RPMI7951 (cell line): ENCODE measurements at places on chromosomes 1 and 21. TPM values are rescaled to one million over a fixed set of nuclear protein-coding genes. Genes with fewer than 3 reads are reported as not detected.

- DNase-seq, result no peak
Measured at GRCh38 chr1:151213560-151213959, 15.2 kb downstream of the PIP5K1A start.

GRCh38 chr1:244010191-244010590 lies 40.9 kb upstream of the ZBTB18 start:
- DNase-seq, result no peak

DNA sequence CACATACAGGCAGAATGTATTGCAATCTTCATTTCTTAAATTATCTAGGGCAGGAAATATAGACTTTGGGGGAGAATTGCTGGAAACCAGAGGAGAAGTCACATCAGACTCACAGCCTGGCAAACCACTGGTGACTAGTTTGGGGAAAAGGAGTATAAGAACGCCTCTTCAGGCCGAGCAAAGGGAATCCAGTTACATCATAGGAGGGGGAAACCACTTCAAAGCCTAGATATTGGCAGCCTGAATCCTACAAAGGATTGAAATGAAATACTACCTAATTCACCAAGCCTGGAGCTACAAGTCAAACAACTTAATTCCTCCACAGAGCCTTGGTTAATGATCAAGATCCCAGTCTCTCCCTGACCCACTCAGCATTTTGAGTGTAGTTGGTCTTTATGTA lies 121.7 kb downstream of the SLC30A10 start:
- peak; percentile 77 for DNase-seq

- no peak for DNase-seq
Measured at GRCh38 chr21:14116080-14116481, 94.7 kb downstream of the LIPI start.

DNA sequence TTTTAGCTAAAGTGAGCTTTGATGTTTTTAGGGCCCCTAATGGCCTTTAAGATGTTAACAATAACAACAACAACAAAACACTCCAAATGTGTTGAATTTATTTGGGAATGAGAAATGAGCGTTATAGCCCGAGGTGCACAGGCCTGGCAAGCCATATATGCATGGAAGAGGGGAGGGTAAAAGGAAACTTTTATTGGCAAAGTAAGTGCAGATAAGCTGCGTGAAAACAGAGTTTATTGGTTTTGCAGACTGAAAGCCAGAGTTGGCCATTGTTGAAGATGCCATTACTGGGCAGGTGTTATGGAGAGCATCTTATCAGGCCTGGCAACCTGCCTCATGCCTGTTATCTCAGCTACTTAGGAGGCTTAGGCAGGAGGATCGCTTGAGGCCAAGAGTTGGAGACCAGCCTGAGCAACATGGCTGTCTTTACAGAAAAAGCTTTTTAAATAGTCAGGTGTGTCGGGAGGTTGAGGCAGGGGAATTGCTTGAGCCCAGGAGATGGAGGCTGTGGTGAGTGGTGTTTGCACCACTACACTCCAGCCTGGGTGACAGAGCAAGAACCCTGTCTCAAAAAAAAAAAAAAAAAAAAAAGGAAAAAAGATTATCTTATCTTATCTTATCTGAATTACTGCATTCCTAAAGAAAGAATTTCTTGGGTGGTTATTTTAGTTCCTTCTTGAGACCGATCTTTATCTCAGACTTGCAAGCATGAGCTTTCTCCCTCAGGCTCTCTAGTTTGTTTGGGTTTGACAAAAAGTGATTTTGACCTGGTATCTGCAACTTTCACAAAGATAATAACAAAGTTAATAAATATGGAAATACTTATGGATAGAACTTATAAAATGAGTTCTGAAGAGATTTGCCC lies 1.7 kb downstream of the PATJ start:
- DNase-seq, result peak; percentile 36

- DNase-seq, result peak; percentile 10
Measured at GRCh38 chr21:41325138-41325912, 8.7 kb downstream of the FAM3B start.

- DNase-seq, result no peak
Measured at GRCh38 chr1:67753776-67754525, 69.0 kb downstream of the GADD45A start.

DNA sequence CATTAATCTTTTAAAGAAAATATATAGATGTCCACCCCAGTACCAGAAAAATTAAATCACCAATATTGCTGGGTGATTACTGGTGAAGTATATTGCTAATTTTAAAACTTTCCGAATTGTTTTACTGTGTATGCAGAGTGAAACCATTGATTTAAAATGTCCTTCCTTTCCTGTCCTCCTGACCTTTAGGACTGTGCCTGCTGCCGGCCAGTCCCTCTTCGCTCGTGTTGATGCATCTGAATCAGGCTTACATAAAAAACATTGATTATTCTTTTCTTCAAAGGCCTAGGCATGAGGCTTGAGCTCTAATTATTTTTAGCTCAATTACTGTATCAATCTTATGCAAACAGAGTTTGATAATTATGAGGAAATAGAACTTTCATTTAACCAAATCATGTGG lies 1128.1 kb downstream of the BRINP3 start:
- DNase-seq, result no peak

DNA sequence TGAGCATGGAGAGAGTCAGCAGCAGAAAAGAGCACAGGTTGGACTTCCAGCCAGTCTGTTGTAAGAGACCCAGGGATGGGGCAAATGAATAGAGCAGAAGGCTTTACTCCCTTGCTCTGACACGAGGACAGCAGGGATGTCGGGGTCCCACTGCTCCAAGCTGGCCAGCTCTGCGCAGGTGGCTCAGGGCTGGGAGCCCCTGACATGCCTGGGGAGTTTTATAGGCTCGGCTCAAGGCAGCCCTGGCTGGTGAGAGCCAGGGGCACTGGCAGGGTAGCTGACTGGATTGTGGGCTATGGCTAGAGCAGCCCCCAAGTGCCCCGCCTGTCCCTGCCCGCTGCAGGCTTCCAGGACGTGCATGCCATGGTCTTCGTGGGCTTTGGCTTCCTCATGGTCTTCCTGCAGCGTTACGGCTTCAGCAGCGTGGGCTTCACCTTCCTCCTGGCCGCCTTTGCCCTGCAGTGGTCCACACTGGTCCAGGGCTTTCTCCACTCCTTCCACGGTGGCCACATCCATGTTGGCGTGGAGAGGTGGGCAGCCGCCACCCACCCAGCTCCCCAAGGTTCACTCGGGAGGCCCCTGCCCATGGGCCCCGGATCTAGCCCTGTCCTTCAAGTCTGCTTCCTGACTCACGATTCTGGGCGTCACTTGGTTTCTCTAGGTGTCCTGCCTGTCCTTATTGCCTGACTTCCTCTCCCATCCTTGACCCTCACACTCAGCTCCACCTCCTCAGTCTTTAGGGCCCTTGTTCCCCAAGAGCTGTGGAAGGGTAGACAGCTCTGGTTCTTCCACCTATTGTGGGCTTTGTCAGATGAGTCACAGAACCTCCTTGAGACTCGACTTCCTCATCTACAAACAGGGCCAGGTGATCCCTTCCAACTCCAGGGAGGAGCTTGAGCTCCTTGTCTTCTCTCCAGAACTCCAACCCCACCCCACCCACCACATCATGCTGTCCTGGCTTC lies 8.2 kb downstream of the RHBG start:
- no peak for DNase-seq

GRCh38 chr1:39262802-39263201 lies 58.3 kb downstream of the MACF1 start:
- DNase-seq, result no peak

GRCh38 chr21:37783016-37783415 lies 133.2 kb downstream of the KCNJ6 start:
- DNase-seq, result no peak

DNA sequence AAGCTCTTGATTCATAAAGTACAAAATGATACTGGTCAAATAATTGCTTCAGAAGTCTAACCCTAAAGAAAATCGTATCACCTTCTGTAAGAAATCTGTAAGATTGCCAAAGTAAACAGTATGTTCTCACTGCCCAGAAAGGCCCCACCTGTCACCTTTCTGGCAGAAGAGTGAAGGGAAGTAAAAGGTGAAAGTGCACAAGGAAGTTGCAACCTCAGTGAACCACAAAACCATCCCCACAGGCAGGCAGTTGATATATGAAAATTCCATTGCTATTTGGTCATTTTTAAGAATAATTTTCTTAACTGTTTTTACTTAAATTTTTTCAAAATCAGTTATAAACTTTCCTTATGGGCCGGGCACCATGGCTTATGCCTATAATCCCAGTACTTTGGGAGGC lies 48.5 kb upstream of the FBXO28 start:
- DNase-seq, result peak; percentile 28

DNA sequence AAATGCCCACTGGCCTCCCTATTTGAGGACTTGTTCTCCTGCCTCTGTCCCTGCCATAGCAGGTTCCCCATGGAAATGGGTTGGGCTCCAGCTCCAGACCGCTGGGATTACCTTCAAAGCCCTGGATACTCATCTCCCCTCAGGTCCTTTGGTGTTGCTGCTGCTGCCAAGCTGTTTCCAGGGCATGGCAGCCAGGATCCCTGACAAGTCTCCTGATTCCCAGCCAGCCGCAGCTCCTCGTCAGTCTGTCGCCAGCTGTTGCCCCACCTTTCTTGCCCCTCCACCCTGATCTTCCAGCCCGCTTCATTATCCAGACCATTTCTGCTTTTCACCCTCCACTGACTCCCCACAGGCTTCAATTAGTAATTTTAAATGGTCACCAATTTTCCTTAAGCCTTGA lies 68.3 kb upstream of the KCND3 start:
- DNase-seq, result no peak

GRCh38 chr21:44337449-44337848 lies 1.7 kb downstream of the CFAP410 start:
- no peak for DNase-seq

DNA sequence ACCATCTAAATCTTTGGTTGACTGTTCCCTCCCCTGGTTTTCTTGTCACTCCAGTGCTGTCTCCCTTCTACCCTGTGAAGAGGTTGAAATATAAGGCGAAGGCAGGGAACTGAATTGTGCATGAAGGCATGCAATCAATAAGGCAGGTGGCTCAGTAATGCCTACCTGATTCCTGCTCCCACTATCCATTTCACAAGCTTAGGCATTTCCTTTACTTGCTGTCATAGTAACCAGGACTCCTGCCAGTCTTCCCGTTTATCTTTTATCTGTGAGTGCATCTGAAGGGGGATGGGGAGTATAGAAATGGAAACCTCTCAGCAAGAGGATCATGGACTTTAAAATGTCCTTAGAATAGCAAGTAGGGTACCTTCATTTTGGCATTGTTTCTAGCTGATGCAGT lies 40.5 kb downstream of the MRPS6 start:
- no peak for DNase-seq

- peak; percentile 65 for DNase-seq
Measured at GRCh38 chr1:25629836-25630235, 13.2 kb downstream of the MAN1C1 start.

DNA sequence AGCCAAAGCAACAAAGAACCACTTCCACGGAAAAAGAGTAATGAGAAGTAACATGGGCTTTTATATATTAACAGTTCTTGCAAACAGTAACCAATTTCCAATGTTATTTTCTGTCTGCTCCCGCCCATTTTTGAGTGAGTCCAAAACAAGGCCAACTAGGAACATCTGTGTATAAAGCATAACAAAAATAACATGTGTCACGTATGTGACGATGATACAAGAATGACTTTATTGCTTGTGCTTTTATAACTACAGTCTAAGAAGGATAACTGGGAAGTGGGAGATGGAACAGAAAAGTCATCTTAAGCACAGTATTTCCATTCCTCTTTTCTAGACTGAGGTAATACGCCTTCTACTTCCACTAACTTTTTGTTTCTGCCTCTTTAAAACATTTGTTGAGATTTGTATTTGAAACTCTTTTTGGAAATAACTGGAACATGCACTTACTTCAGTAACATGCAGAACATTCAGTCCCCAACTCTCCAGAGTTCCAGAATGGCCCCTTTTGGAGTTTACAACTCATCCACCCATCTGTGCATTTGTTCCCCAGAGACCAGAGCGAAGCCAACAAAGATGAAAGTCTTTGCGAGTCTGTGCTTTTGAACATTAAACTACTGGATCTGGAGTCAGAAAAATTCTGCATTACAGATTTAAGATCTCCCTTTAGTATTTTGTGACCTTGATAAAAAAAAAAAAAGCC lies 143.0 kb upstream of the ZRANB2 start:
- DNase-seq, result no peak

The PRCC gene
- total RNA-seq, result 18.1 and 25.0 TPM in 2 replicates

The SPRR2E gene
- total RNA-seq, result not detected in 2 replicates

The FMO5 gene
- total RNA-seq, result 2.1 and 3.4 TPM in 2 replicates

The WDR47 gene
- total RNA-seq, result 18.7 and 24.3 TPM in 2 replicates

The ITLN1 gene
- not detected in 2 replicates for total RNA-seq

The SPSB1 gene
- 7.6 and 10.3 TPM in 2 replicates for total RNA-seq

The ZDHHC18 gene
- total RNA-seq, result 11.1 and 20.8 TPM in 2 replicates

The WLS gene
- total RNA-seq, result 51.6 and 77.6 TPM in 2 replicates
